Stimulated activated CD8-positive, alpha-beta memory T cell treated with anti-CD3 and anti-CD28 coated beads, Interleukin-15, amount 100 ng/mL, for 24 hours (primary cell): ENCODE measurements at places on chromosomes 1 and 21.

GRCh38 chr21:39078322-39079065, 104.8 kb downstream of the PSMG1 start:
- no peak for DNase-seq

DNA sequence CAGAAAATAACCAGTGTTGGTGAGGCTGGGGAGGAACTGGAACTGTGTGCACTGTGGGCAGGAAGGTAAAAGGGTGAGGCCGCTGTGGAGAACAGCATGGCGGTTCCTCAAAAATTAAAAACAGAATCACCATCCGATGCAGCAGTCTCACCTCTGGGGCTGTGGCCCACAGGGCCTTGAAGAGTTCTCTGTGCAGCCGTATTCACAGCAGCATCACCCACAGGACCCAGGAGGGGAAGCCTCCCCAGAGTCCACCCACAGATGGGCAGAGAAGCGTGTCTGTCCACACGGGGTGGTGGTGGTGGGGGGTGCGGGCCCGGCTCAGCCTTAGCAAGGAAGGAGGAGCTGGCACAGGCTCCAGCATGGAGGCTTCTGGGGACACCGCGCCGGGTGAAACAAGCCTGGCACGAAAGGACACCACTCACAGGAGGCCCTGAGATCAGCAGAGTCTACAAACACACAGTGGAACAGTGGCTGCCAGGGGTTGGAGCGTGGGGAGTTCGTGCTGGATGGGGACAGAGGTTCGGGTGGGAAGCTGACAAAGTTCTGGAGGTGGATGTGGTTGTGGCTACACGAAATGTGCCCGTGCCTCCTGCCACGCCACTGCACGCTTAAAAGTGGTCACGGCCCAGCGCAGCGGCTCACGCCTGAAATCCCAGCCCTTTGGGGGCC, 11.5 kb downstream of the MORN1 start:
- no peak for DNase-seq

DNA sequence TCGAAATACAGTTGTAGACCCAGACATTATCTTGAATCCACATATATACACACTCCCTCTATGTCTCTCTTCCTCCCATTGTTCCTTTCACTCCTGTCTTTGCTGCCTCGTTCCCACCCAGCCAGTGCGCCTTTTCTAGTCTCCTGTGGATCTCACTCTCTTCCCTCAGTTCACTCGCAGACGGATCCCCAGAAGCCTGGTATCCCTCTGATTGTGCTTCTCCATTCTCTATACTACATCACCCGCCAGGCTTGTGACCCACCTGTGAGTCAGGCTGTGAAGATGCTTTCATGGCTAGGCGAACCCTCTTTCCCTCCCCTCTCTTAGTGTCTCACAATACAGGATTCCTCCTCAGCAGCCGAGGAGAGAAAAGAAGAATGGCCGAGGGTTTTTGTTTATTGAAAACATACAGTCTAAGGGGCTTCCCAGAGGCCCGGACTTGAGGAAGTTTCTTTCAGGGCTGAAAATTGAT, 1.5 kb downstream of the HCN3 start:
- DNase-seq: no peak

DNA sequence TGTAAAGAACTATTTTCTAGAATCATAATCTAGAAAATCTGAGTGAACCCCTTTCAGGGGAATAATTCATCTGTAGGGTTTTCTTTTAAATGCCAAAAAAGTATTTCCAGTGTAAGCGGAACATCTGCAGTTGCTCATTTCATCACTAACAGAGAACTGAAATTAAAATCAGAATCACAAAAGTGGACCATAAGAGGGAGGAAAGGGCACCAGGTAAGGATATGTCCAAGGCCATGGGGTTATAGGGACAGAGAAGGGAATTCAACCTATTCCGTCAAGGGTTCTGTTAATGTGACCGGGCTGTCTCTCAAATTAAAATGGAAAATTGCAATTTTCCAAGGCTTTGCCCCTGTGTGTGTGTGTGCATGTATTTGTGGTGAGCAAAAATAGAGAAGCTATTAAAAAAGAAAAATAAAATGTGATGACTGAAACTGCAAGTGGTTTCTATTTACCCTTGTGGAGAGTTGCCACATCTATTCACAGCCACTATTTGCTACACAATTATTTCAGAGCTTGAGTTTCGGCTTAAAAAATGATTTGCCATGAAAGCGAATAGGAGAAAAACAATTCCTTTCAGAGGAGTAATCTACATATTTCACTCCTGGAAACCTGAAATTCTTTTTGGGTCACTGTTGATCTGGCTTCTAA, 53.1 kb downstream of the APP start:
- no peak for DNase-seq

DNA sequence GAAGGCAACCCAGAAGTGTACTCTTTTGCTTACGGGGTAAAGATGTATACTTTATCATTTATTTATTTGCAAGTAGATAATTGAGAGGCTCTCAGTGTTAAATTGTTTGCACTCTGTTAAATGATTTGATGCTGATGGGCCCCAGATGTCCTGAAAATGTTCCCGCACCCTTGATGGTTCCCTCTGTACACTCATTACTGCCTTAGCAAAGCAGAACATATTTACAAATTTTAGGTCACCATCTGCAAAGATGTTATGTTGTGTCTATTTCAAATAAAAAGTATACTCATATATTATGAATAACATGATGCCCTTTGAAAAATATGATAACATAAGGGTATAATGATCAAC, 240.5 kb upstream of the SNX7 start:
- DNase-seq: no peak

- DNase-seq: no peak
These were observed 26.5 kb downstream of the CAMK1G start for GRCh38 chr1:209609791-209610630.

- DNase-seq: no peak
These were observed 16.8 kb downstream of the FNDC7 start for GRCh38 chr1:108729481-108729880.

DNA sequence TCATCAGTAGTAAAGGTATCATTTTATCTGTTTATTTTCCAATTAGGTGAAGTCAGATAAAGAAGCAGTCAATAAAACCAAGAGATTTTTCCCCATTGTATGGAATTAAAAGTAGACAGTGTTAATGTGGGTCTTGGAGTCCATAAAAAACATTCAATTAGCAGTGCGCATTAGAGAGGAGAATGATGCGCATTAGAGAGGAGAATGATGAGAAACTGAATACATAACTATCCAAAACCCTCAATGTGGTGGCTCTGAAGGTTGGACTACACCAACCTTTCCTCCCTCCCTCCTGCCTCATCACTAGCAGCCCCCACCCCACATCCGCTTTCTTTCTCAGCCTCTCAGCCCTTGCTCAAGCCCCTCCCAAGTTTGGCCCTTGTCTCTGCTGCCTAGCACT, 99.5 kb downstream of the DAB1 start:
- no peak for DNase-seq
